ENCODE measurements at places on chromosomes 7 and 10.
A peak's percentile ranks its signal among the peaks of the same experiment; 100 is the strongest.

DNA sequence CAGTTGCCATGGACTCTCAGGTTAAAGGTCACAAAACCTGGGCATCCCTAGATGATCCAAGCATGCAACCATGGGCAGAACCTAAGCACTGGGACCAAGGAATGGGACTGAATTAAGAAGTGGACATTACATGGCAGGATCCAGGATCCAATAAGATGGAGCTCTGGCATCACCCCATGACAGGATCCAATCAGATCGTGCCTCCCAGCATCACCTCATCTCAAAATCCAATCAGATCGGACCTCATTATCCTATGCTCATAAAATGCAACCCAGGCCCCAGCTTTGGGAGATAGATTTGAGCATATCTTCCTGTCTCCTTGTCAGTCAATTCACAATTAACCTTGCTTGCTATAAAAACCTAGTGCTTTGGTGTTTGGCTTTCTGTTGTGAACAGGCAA is 616.1 kb downstream of the PARD3 start:
- no peak for DNase-seq

DNA sequence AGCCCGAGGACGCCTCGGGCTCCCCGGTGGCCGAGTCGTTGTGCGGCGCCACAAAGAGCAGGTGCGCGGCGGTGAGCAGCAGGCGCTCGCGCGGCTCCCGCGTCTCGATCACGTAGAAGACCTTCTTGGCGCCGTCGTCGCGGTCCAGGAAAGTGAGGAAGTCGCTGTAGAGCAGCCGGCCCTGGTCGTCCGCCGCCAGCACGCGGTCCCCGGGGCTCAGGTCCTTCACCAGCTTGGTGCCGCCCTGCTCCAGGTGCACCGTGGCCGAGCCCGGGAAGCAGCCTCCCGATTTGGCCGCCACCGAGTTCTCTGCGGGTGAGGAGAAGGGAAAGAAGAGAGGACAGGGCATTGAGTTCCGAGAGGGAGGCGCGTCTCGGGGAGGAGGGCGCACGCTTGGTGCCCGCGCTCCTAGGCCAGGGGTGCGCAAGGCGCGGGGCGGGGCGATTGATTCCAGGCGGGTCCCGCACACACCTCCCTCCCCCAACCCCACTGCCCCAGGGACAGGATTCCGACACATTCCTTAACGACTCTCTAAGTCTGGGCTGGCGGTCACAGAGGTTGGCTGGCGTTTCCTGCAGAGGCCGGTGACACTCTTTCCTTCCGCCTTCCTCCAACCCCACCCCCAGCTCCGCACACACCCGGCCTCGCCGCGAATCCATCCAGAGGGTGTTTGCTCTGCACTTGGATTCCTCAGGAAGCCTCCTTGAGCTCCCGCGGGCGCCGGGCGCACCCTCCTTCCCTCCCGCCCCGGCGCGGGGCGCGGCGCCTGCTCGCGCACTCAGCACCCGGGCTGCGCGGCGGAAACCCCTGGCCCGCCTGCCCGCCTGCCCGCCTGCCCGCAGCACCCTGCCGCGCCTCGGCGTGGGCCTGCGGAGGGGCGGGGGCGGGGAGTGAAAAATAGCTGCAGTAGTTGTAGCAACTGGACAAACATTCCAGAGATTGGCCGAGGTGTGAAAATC is 8.6 kb downstream of the SHH start:
- peak; percentile 77 for DNase-seq

DNA sequence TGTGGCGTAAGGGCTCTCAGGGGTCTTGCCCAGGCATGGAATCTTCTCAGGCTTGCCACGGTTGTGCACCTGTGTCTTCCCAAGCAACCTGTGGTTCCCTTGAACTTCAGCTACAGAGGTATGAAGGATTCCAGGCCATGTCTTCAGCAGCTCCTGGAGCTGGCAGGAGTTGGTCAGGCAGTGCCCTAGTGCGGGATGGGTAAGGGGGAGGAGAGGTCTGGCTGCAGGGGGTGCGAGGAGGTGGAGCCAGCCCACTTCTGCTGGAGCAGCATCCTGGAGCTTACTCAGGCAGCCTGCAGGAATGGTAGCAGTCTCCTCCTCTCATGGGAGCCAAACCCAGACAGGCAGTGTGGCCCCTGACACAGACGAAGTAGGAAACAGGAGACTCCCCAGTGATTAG is 3.8 kb upstream of the TRIL start:
- DNase-seq, result no peak

- DNase-seq, result no peak
Measured at GRCh38 chr10:54496852-54497251, 304.2 kb downstream of the PCDH15 start.

- no peak for DNase-seq
Measured at GRCh38 chr7:127755521-127755920, 103.5 kb downstream of the SND1 start.

- DNase-seq, result no peak
Measured at GRCh38 chr10:103619424-103620351, 126.2 kb downstream of the NEURL1 start.

- DNase-seq, result no peak
Measured at GRCh38 chr7:130207642-130208041, at the start of gene SSMEM1. SSMEM1 (plus strand) TSS chr7:130207860; CDS start chr7:130207911, 51 bp downstream.

DNA sequence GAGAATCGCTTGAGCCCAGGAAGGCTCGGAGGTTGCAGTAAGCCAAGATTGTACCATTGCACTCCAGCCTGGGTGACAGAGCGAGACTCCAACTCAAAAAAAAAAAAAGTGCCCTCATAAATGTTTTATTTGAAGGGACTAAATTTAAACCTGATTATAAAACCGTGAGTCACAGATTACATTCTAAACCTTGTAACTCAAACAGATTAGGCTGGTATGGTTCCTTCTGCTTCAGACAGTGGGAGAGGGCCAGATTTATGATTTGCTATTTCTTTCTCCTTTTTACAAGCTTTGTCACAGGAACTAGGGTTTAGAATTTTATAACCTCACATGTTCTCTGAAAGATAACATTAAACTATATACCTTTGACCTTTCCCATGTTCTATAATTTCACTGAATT is 801.2 kb upstream of the ZWINT start:
- DNase-seq, result no peak

- DNase-seq, result no peak
Measured at GRCh38 chr7:120280743-120281142, 7.8 kb downstream of the KCND2 start.

- no peak for DNase-seq
Measured at GRCh38 chr7:155618708-155619633, 25.5 kb upstream of the RBM33 start.

GRCh38 chr7:32293833-32294232 is 196.3 kb downstream of the LSM5 start:
- DNase-seq, result no peak

DNA sequence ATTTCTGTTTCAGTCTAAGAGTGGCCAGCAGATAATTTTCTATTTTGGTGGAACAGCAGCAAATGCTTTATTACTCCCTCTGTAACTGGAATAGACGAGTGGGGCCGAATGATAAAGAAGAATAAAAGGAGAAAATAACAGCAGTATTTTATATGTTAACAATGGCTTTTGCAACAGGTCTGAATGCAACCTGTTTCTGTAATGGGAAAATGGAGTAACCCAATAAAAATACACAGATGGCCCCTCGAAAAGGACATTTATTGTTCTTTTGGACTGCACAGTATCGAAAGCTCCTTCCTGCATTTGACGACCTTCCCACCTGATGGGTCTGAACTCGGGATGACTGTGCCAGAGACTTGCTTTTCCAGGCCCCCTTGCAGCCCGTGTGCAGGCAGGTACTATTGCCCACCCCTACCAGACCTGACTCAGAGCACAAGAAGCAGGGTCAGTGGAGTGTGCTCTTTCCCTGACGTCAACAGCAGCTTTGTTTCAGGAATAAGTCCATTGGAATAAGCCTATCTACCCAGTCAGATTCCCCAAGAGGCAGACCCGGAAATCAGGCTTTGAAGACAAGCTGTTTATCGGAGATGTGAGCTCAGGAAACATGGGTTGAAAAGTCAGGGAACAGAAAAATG is 306.5 kb upstream of the NEBL start:
- DNase-seq, result no peak

- DNase-seq, result no peak
Measured at GRCh38 chr7:78968951-78969350, 484.5 kb downstream of the MAGI2 start.

Measured in right lung (tissue), 10 donors.